ENCODE measurements at places on chromosomes 1 and 21. TPM values are rescaled to one million over a fixed set of nuclear protein-coding genes. Genes with fewer than 3 reads are reported as not detected.

Gene MYOM3
- not detected for total RNA-seq

Gene KIF14
- total RNA-seq, result 17.0 TPM

Gene VANGL1
- total RNA-seq, result 16.1 TPM

Gene SIM2
- total RNA-seq, result 0.22 TPM

Gene AUNIP
- 6.5 TPM for total RNA-seq

Gene RCSD1
- 131 TPM for total RNA-seq

Gene TIAM1
- 157 TPM for total RNA-seq

Gene S100B
- total RNA-seq, result 0.49 TPM

Gene ACTA1
- 0.15 TPM for total RNA-seq

Gene MMEL1
- 2.0 TPM for total RNA-seq

Gene FAM163A
- not detected for total RNA-seq

Gene KCNH1
- not detected for total RNA-seq

Gene GJA4
- 0.25 TPM for total RNA-seq

Gene CATSPERE
- 0.32 TPM for total RNA-seq

Gene TAS1R3
- 1.0 TPM for total RNA-seq

Gene TRIM62
- 10.4 TPM for total RNA-seq

Gene MORN1
- total RNA-seq, result 5.8 TPM

Gene IFI44
- total RNA-seq, result 143 TPM

Gene TEX38
- total RNA-seq, result 0.34 TPM
